ENCODE measurements at places on chromosomes 7 and 10. TPM values are rescaled to one million over a fixed set of nuclear protein-coding genes. Genes with fewer than 3 reads are reported as not detected.

SEC31B gene
- total RNA-seq: 11.4 TPM

ABCC2 gene
- 0.66 TPM for total RNA-seq

DNA sequence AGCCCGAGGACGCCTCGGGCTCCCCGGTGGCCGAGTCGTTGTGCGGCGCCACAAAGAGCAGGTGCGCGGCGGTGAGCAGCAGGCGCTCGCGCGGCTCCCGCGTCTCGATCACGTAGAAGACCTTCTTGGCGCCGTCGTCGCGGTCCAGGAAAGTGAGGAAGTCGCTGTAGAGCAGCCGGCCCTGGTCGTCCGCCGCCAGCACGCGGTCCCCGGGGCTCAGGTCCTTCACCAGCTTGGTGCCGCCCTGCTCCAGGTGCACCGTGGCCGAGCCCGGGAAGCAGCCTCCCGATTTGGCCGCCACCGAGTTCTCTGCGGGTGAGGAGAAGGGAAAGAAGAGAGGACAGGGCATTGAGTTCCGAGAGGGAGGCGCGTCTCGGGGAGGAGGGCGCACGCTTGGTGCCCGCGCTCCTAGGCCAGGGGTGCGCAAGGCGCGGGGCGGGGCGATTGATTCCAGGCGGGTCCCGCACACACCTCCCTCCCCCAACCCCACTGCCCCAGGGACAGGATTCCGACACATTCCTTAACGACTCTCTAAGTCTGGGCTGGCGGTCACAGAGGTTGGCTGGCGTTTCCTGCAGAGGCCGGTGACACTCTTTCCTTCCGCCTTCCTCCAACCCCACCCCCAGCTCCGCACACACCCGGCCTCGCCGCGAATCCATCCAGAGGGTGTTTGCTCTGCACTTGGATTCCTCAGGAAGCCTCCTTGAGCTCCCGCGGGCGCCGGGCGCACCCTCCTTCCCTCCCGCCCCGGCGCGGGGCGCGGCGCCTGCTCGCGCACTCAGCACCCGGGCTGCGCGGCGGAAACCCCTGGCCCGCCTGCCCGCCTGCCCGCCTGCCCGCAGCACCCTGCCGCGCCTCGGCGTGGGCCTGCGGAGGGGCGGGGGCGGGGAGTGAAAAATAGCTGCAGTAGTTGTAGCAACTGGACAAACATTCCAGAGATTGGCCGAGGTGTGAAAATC, 8.6 kb downstream of the SHH start:
- DNase-seq: no peak

GRCh38 chr10:99782447-99783286, at the start of gene ABCC2:
TSS of gene ABCC2 (plus strand) at chr10:99782640. CDS start at chr10:99782845, 205 bp downstream.
- no peak for DNase-seq

DNA sequence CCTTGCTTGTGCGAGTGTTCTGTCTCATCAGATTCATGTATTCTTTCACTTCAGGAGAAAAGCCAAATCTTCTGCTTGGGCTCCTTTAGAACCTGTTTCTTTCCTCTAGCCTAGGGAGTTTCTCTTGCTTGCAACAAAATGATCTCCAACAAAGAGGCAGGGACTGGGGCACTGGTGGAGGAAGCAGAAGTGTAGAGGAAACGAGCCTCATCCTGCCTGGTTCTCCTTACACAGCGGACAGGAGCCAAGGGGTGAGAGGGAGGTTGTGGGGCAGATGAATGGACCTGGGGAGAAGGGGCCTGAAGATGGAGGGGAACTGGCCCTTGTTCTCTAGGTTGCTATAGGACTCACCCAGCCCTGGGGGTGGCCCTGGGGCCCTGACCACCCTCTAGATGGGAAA, 141.1 kb downstream of the PKD1L1 start:
- DNase-seq: no peak

- no peak for DNase-seq
Observed at GRCh38 chr7:36928311-36928710, 204.0 kb upstream of the AOAH start.

DNA sequence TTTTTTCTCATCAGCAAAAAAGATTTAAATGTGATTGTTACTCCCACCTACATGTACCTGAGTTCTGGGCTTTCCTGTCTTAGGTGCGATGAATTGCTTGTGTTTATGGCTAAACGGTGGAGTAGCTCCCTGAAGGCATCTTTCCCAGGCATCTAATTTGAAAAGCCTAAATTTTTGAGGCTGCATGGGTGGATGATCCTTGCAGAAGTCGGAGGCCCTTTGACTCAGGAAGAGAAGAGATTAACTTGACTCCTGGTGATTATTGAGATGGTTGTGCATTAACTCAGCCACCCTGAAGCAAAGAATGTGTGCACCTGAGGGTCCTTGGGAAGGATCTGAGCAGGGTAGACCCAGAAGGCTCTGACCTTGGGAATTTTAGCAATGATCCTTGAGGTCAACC, 155.6 kb upstream of the SEMA3C start:
- no peak for DNase-seq

- DNase-seq: peak; percentile 72
Observed at GRCh38 chr10:27742195-27743011, 3.2 kb downstream of the MKX start.

- no peak for DNase-seq
Observed at GRCh38 chr10:70296406-70296899, 12.6 kb upstream of the NPFFR1 start.

- no peak for DNase-seq
Observed at GRCh38 chr10:71985542-71986250, 21.5 kb downstream of the CHST3 start.

- no peak for DNase-seq
Observed at GRCh38 chr7:10138087-10138854, 835.4 kb upstream of the PHF14 start.

Measured in spinal cord (tissue), 10 donors.